ENCODE measurements at places on chromosomes 7 and 10.

DNA sequence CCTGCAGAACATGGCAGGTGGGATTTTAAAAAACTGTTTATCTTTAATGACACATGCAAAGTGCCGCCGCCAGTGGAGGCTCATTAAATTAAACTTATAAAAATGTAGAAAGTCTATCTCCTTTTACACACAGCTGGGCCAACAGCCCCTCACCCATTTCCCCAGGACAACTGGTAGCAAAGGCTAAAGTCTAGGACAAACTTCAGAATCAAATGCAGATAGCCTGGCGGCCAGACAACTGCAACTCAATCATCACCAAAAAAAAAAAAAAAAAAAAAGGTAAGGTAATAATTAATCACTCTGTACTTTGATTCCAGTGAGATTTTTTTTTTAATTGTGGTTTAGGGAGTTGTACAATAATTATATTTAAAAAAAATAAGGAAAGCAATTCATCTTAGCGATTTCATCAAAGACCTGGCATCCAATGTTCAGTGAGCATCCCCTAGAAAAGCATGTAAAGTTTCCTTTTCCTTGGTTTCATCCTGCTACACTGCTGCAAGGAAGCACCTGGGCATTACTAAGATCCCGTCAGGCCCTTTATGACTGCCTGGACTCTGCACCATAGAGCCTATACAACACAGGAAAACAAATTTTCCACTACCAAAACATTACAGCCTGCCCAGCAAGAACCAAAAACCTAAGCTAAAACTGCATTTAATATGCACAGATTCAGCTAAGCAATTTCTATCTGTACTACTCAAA lies 98.5 kb downstream of the GRB10 start:
- DNase-seq = no peak

- DNase-seq = no peak
These were observed 18.6 kb downstream of the C7orf33 start for GRCh38 chr7:148609045-148609725.

GRCh38 chr10:33732161-33732680 lies 397.8 kb upstream of the NRP1 start:
- no peak for DNase-seq

GRCh38 chr10:58807629-58808022 lies 295.0 kb downstream of the BICC1 start:
- DNase-seq = no peak

GRCh38 chr10:108014145-108014901 lies 849.8 kb upstream of the SORCS1 start:
- DNase-seq = no peak

DNA sequence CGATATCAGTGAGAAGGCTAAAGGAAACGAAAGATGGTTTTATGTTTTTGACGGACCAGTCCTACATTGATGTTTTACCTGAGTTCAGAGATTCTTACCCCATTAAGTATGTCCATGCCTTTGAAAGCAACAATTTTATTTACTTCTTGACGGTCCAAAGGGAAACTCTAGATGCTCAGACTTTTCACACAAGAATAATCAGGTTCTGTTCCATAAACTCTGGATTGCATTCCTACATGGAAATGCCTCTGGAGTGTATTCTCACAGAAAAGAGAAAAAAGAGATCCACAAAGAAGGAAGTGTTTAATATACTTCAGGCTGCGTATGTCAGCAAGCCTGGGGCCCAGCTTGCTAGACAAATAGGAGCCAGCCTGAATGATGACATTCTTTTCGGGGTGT lies 27.7 kb downstream of the MET start:
- no peak for DNase-seq

- no peak for DNase-seq
These were observed 56.2 kb upstream of the SEPHS1 start for GRCh38 chr10:13404305-13404759.

DNA sequence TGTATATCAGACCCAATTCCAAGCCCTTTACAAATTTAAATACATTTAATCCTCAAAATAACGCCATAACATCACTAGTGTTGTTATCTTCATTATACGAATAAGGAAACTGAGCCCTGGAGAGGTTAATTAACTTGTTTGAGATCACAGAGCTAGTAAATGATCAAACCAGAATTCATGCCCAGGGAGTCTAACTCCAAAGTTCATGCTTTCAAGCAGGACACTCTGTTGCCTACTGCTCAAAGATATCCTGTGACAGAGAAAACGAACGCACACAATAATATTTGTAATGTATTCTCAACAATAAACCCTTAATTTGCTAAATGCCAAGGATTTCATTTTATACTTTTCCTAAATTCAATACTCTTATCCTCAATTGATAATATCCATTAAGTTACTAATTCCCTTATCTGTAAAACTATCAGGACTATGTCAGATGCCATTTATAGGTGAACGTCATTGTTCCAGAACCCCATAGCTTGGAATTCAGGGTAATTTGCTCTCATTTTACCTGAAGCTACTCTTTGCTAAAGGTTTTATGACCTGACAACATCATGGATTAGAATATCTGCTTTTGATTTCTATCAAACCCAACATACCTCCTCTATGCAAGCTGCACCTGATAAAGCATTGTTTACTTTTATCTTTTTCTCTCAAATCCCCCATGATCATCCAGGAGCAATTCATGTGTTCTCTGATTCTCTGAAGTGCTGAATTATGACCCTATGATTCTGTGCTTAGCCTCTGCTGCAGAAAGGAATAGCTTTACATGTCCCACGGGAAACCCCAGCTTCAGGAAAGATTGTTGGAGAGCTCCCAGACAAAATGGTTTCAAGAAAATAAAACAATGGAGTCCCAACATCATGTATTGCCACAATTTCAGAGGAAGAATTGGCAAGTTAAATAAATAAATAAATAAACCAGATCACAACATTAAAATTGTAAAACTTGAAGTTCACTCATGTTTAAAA lies 150.2 kb upstream of the CDK1 start:
- no peak for DNase-seq

- no peak for DNase-seq
These were observed 10.9 kb downstream of the FAM131B start for GRCh38 chr7:143351574-143351973.

- peak; percentile 97 for DNase-seq
These were observed 73.8 kb downstream of the RBM20 start for GRCh38 chr10:110717781-110718589.

DNA sequence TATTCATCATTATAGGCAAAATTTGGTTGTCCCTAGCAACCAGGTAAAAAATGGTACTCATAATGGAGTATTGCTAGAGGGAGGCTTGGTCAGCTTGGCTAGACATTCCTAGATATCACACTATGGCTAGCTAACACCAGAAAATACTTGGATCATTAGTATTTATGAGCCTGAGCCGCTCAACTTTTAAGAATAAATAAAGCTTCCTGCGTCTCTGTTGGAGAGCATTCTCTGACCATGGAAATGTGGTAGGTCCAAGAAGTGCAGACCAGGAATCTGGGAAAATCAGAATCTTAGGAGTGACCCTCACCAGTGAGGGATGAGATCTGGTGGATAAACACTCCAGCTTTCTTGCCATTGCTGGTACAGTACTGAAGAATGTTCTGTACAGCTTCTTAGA lies 157.6 kb upstream of the AGR3 start:
- DNase-seq = no peak

GRCh38 chr7:37013771-37014170 lies 289.5 kb upstream of the AOAH start:
- DNase-seq = no peak

GRCh38 chr7:138238734-138239659 lies 162.7 kb downstream of the AKR1D1 start:
- DNase-seq = no peak

GRCh38 chr7:150981644-150982043 lies 3.5 kb upstream of the KCNH2 start:
- DNase-seq = no peak

DNA sequence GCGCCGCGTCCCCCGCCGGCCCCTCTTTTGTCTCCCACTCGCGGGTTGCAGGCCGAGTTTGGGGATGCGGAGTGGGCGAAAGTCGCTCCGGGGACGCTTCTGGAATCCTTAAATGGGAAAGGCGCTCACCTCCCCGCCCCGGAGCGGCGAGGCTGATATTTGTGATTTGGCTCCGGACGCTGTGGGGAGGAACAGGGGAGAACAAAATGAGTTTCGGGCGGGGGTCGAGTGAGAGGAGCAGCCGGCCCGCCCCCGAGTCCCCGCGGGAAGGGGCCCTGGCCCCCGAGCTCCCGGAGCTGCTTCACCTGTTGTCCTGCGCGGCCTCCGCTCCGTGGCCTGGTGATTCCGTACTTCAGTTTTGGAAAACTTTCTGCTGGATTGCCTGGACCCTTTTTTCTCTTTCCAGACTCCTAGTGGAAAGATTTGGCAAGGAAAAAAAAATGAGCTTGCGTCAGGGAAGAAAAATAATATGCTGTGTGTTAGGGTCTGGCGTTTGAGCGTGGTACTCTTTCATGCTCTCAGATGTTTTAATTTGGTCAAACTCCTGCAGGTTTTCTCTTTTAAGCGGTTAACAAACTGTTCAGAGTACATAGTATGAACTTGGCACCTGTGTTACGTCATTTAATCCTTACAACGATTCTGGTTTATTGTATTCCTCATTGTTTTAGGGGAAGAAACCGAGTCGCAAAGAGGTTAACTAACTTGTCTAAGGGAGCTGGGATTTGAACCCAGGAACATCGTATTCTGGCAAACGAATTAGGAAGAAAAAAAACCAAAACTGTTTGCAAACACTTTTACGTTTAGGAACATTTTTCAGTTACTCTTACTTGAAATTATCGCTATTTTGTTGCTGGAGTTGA lies 924 bp downstream of the BMPR1A start:
- peak; percentile 58 for DNase-seq

DNA sequence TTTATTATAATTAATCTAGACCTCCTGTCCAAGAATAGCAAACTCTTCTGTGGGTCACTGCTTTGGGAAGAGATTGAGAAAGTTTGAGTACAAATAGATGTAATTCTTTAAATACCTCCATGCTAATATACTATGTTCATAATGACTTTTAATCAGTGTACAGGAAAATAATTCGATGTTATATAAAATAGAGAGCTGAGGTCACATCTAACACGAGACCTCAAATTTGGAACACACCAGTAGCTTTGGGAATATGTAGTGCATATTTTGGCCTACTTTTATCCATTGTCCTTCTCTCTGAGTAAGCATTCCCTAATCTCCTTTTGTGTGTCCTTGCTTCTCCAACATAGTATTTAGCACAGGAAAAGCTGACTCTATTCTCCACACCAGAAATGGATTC lies 27.3 kb upstream of the CABCOCO1 start:
- no peak for DNase-seq

DNA sequence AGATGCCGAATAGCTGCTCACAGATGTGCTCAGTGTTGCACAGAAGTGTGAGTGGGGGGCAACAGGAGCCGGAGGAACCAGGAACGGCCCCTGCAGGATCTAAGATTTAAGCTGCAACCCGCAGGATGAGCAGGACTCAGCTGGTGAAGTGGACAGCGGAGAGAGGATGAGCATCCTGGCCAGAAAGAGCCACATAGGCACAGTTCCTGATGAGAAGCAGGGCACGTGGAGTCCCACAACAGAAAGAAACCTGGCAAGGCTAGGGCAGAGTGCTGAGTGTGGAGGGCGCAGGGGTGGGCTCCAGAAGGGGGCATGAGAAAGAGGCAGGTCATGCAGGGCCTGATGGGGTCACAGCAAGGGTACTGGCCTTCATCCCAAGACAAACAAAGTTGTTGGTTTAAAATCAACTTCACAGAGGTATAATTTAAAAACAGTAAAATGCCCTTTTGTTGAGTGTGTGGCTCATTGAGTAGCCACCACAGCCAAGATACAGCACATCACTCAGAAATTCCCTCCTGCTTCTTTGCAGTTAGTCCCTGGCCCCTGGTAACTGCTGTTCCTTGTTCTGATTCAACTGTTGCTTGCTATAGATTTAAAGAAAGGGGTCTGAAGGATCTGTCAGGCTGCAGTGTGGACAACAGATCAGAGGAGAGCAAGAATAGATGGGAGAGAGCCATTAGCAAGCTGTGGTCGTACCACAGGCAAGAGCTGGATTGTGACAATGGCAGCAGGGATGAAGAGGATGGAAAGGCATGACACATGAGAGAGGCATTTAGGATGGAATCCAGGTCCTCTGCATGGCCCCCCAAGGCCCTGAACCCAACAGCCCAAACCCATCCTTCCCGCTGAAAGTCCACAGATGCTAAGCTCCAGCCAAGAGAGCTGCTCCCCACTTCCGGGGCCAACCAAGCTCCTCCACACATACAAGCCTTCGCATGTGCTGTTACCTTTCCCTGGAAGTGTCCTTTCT lies 53.1 kb upstream of the OSBPL3 start:
- DNase-seq = no peak

All from NB4 (cell line).